Right renal cortex interstitium (tissue), 3 donors: ENCODE measurements at places on chromosomes 3 and 15.

- no peak for DNase-seq
These were observed 15.0 kb downstream of the CEP70 start for GRCh38 chr3:138578961-138579574.

DNA sequence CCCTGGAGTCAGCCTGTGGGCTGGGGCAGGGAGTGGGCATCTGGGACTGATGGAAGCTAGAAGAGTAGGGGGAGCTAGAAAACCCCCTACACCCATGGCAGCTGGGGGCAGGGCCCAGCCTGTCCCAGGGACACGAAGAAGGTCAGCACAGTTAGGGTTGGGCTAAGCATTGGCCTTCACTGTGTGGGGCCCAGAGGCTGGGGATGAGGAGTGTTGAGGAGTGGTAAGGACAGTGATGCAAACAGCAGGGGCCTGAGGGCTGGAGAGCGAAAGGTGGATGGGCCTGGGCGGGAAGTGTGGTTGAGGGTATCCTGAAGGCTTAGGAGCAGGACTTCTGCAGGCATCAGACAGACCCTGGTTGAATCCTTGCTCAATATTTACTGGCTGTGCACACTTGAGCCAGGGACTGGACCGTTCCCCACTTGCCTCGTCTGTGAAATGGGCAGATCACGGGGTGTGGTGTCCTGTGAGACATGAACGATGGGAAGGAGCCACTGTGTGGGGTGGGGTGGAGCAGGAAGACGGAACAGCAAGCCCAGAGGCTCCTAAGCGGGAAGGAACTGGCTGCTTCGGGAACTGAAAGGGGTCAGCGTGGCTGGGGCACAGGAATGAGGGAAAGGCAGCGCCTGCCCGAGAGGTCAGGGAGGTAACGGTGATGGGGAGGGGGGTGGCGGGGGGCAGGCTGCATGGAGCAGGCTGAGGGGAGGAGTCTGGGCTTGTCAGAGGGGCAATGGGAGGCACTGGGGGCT, 7.3 kb downstream of the PRKCD start:
- DNase-seq, result no peak

DNA sequence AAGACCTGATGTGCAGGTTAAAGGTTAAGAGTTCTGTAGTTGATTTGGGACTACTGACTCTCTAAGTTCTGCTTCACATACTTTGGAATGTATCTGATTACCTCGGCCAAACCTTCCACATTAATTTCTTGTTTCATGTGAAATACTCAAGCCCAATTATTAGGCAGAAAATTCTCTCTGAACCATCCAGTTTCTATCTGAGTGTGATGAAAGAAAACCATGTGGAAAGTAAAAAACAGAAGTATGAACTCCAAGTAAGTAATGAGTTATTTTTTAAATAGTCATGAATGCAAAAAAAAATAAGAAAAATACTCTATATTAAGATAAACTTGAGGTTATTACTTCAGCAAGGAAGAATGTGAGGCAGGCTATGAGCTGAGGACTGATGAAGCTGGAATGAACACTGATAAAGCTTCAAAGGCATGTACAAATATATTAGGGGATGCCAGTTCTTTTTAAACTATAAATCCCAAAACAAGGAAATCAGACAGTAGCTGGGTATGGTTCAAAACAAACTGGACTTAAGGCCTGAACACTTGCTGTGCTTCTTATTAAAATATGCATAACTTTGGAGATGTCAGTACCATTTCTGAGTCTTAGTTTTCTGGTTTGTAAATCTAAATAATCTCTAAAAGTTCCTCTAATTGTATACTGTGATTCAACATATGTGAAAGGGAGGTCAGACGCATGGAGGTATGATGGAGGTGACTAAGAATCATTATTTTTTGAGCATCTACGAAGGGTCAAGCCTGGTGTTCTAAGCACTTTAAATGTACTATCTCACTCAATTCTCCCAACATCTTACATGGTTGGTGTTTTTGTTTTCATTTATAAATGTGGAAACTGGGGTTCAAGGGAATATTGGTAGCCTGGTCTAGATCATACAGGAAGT, 59.6 kb downstream of the COL6A6 start:
- no peak for DNase-seq

DNA sequence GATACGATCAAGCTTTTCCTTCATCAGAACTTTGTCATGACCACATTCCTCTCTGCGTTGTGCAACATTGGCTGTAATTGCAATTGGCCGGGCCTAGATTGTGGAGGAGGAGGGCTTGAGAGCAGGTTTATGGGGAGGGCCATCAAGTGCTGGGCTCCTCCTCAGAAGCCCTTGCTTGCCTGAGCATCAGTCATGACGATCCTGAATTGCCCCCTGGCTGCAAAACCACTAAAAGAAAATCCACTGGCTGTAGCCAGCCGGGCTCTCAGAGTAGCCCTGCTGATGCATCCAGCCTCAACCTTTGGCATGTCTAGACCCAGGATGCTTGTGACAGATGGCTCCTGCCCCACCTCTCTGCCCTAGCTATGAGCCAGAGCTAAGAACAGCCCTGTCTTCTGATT, 13.4 kb upstream of the TRH start:
- no peak for DNase-seq

DNA sequence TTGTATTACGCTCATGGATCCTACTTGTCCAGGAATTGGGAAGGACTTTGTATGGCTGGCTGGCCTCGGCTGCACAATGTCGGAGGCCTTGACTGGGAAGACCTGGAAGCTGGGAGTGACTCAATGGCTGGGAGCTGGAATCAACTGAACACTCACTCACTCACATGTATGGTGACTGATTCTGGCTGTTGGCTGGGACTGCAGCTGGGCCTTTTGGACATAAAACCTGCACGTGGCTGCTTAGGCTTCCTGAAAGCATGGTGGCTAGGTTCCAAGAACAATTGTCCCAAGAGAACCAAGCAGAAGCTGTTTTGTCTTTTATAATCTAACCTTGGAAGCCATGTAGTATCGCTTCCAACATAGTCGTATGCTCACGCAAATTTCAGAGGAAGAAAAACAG, 38.0 kb upstream of the CMTM8 start:
- no peak for DNase-seq
